Activated CD4-positive, alpha-beta T cell treated with anti-CD3 and anti-CD28 coated beads for 48 hours (primary cell): ENCODE measurements at places on chromosomes 4 and X.

- DNase-seq, result no peak
Observed at GRCh38 chr4:166318810-166319525, 445.9 kb downstream of the TLL1 start.

GRCh38 chrX:139850968-139851367, 81.9 kb downstream of the ATP11C start:
- DNase-seq, result no peak

DNA sequence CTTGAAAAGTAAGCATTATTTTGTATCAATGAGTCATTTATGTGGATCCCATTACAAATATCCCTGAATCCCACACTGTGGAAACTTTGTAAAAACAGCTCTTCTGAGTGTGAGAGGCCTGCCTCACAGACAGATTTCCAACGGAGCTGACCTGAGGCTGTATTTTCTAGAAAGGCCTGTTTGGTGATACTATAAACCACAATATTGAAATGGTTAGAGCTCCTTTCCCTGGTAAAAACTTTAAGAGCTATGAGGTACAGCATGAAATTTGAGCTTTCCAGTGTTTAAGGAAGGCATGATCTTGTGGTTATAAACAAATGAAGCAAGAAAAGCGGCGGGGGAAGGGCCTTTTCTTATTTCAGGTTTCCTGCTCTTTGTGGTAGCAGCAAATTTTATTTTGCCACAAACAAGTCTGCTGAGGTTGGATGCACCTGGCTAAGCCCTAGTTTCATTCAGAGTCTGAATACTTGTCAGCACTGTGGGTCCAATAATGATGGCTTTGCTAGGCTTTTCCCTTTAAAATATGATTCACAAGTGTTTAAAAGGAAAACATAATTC, 86.8 kb upstream of the ETNPPL start:
- peak; percentile 23 for DNase-seq

DNA sequence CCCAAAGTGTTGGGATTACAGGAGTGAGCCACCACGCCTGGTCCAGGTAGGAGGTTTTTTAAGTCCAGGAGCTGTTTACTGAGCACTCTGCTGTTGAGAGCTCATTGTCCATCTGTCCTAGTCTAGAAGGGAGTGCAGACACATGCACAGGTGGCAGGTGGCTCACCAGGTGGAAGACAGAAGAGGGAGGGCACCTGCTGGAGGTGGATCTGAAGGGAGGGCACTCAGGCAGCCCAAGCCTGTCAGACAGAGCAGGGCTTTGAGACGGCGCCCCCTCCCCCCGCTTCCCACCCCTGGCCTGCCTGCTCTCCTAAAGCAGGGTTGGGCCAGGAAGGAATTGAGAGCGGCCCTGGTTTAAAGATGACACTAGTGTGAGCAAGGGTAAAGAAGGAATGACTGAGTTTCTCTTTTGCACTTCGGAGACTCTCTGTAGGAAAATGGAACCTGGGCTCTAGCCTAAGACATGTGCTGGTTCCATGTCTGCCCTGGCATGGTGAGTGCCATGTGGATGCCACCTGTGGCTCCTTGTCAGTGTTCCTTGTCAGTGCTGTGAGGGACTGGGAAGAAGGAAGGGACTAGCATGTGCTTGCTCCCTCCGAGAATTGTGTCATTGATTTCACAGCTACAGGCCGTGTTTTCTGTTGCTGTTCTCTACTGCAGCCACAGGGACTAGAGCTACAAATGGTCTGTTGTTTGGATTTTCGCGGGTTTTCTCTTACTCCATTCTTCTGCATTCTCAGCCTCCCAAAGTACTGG, 108.6 kb downstream of the TNIP2 start:
- no peak for DNase-seq

- no peak for DNase-seq
Observed at GRCh38 chr4:4227510-4228355, 1.0 kb upstream of the OTOP1 start.

GRCh38 chr4:122617597-122618593, 3.0 kb downstream of the IL21 start:
- DNase-seq, result no peak

DNA sequence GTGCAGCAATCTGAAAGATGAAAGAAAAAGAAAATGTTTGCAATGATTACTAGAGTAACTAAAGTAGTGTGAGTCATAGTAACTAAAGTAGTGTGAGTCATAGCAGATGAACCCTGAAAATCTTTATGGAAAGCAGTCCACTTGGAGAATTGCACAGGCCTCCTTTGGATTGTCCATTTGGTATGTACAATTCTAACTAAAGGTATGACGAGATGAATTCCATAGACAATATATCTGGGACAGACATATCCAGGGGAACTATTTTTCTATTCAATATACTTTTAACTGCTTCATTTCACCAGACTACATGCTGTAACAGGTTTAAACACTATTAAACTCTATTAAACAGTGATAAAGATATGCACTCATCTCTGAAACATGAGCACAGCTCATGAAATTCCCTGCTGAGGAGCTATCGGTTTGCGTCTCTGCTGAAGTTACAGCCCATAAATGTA, 798.7 kb downstream of the PCDH7 start:
- no peak for DNase-seq
